ENCODE measurements at places on chromosomes 3 and 15.

GRCh38 chr3:138188013-138188730 lies 1.1 kb downstream of the ARMC8 start:
- DNase-seq: no peak

- DNase-seq: no peak
Observed at GRCh38 chr3:14587740-14588360, 47.7 kb upstream of the GRIP2 start.

- no peak for DNase-seq
Observed at GRCh38 chr3:20023623-20024405, 11.8 kb upstream of the PP2D1 start.

- no peak for DNase-seq
Observed at GRCh38 chr15:80643431-80643951, 51.6 kb upstream of the ABHD17C start.

- DNase-seq: no peak
Observed at GRCh38 chr3:16484216-16484615, 29.3 kb downstream of the RFTN1 start.

DNA sequence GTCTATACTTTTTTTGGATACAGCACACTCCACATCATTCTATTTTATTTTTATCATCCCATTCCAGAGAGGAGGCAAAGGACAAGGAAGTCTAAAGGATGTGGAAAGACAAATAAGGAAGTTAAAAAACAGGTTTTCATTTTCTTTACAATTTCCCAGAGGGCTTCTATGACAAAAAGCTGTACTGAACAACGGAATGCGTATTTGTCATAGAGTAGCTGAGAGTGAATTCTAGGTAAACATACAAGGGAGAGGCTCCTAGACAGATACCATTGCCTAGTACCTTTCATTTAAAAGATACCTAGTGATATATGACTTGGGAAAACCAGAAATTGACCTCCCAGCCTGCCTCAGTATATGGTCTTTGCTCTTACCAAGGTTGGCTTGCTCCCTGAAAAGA lies 341.7 kb downstream of the FHIT start:
- no peak for DNase-seq

DNA sequence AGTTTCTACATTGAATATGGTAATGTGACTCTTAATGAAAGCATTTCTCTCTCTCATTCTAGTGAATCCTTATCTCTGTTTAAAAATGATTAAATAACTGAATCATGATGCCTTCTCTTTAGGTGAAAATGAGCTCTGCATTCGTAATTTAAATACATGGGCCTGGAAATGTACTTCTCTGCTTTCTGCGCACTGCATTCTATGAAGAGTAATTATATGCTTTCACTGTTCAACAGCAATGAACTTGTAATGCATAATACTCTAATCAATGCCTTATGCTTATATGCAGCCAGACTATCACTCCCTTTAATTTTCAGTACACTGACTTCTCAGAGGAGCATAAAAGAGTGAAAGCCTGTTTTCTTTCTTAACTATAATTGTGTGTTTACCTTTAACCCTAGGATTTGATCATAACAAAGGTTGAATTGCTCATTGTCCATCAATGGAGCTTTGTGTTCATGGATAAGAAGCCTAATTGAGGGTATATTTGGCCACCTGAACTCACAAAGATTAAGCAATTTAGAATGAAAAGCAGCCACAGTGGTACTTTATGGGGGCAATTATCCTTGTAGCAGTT lies 330.8 kb upstream of the PDZRN3 start:
- no peak for DNase-seq

DNA sequence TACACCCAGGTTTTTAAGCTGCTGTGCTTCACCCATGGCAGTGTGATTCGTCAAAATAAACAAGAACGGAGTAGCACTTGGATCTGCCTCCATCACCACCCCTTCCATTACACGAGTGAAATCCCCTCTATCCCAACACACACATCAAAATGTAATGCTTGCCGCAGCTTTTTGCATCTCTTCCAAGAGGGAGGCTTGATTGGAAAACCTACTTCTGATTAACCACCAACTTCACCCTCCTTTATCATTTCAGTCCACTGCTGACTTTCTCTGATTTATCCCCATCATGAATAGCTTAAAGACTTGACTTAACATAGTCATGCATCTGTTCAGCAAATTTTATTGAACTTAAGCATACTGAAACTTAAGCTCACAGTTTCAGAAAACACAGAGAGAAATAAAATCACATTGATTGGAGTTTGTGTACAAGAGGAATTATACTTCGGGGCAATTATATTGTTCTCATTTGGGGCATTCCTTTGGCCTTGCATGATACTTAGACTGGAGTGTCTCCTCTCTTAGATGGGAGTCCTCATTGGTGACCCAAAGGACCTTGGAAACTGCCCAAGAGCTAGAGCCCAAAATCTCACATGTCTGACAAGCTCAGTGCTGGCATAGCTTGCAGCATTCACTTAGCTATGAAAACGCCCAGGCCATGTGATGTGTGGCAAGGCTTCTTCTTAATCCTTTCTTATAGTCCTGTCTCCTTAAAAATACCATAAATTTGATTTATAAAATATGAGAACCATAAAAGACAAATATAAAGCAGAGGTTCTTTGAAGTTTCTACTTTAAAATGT lies 124.3 kb upstream of the UMPS start:
- no peak for DNase-seq

- no peak for DNase-seq
Observed at GRCh38 chr3:172076212-172076611, 36.8 kb downstream of the FNDC3B start.

DNA sequence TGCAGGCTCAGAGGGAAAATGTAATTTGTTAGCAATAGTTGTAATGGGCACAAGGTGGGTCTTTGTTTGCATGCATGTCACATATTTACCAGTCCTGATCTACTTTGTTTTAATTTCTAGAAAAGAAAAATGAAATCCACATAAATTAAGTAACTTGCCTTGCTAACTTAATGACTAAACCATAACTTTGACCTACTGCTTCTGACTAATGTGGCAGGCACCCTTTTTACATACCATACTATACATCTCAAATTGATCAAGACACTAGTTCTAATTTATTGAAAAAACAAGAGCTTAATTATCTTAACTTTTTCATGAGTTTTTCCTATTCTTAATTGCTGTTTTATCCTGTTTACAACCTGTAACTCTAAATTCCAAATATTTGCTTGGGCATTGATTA lies 93.2 kb downstream of the ATP11B start:
- no peak for DNase-seq

DNA sequence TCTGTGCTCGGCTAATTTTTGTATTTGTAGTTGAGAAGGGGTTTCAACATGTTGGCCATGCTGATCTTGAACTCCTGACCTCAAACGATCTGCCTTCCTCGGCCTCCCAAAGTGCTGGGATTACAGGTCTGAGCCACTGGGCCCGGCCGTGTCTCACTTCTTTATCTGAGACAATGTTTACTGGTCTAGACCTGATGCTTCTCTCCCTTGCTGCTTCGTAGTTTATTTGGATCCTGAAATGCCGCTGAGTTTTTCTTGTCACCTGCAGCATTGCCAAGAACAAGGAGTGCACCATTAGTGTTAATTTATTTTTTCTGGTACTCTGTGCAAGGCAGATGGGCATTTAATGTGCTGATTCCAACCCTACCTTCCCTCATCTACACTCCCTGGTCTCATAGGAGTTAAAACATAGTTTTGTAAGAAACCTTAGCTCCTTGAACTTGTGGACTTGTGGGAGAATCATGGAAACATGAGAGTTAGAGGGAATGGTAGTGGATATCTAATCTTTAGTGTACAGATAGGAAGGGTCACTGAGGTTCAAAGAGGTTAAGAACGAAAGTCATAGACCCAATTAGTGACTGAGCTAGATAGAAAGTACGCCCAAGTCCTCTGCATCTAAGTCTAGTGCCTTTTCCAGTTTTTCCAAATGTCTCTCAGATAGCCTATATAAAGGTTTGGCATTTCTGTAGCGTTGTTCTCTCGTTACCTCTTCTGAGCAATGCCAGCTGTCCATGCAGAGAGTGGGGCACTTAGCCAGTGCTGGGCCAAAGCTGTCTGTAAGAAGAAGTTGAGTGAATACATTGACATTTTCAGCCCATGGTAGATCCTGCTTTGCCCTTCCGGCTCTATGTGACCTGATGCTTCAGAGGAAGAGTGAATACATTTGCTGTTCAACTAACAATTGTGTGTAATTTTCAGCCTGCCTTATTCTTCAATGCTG lies 244.1 kb downstream of the LPP start:
- DNase-seq: no peak

DNA sequence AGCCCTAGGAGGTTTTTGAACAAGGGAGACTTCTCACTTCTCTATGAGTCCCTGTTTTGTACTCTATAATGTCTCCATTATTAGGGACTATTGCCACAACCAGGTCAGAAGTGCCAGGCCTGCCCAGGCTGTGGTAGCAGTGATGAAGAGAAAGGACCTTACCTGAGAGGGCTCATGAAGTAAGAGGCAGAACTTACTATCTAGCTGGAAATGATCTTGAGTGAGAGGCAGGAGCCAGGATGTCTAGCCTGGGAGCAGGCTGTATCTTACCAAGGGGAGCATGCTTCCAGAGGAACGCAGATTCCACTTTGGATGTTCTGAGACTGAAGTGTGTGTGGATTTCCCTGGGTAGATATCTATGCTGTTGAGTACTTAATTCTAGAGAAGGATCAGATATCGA lies 93.3 kb downstream of the RPL39L start:
- DNase-seq: no peak

DNA sequence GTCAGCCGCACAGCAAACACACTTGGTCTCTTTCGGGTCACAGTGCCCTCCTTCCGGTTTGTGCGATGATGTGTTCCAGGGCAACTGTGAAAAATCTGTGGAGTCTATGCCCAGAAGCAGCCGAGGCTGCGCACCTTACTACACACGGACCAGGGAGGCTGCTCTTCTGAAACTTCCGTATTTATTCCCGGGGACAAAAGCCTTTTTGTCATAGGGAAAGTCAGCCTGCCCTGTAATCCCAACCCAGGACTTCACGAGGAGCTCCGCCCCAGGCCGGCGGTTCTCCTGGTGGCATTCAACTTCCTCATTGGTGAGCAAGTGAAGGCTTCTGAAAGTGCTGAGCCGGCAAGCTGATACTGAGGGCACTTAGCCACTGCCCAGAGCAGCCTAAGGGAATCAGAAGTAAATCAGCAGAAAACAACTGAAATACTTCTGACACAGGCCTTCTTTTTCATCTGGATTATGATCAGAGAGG lies 126.5 kb downstream of the FMN1 start:
- no peak for DNase-seq

- peak; percentile 66 for DNase-seq
Observed at GRCh38 chr3:49929291-49930167, at the start of gene MON1A. Gene MON1A, minus strand, starts transcription at chr3:49929811. Its CDS starts 16,465 bp downstream, at chr3:49913346.

- DNase-seq: no peak
Observed at GRCh38 chr3:115194476-115194875, 47.4 kb upstream of the ZBTB20 start.

DNA sequence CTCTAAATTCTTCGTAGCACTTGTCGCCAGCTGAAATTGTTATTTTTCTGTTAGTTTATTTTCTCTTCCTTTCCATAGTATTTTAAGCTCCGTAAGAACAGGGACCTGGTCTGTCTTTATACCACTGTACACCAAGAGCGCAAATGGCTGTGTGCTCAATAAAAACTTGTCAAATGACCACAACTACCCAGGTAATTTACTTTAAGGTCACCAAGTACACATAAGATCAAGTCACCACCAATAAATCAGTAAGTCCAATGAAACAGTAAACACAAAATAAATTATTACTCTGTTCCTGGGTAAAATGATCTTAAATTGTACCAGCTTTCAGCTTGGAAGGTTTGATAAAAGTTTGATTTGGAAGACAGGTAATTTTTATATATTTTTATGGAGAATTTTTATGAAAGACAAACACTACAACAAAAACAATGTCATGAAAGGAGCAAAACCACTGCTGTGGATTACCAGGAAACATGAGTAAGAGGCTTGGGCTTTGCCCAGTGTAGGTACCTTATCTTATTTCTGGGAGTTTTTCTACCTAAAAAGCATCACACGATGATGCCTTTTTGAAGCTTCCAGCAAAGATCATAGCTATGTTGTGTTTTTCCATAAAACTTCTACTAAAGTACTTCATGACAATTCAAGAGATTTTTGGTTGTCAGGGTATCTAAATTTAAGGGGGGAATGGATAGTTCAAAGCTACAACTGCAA lies 406.8 kb downstream of the SHQ1 start:
- DNase-seq: no peak

DNA sequence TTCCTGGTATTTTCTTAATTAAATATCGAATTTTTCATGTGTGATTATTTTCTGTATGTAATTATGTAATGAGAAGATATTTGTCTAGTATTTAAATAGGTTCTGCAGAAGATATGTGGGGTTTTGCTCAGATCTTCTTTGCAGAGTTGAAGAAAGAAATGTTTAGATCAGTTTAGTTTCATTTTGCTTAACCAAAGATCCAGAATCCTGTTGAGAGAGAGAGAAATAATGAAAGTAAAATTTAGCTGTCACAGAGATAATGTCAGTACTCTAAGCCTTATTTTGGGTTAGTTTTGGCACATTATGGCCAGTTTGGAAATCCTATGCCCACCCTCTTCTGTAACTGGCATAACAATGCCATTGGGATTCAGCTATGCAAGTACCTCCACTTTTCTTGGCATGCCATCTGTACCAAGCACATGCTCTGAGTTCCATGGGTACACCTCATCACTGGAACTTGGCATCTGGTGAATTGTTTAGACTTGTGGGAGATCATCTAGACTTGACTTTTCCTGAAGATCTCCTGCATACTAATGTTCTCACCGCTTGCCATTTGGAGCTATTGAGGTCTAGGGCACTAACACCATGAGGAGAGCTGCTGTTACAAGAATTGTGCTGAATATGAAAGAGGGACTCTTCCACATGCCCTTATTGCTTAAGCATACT lies 30.9 kb downstream of the PLSCR1 start:
- DNase-seq: no peak

GRCh38 chr15:81278306-81279029 lies 45.5 kb downstream of the STARD5 start:
- no peak for DNase-seq

- no peak for DNase-seq
Observed at GRCh38 chr3:95154766-95155165, 1091.9 kb downstream of the NSUN3 start.

GRCh38 chr3:143910756-143911155 lies 60.9 kb upstream of the DIPK2A start:
- no peak for DNase-seq

DNA sequence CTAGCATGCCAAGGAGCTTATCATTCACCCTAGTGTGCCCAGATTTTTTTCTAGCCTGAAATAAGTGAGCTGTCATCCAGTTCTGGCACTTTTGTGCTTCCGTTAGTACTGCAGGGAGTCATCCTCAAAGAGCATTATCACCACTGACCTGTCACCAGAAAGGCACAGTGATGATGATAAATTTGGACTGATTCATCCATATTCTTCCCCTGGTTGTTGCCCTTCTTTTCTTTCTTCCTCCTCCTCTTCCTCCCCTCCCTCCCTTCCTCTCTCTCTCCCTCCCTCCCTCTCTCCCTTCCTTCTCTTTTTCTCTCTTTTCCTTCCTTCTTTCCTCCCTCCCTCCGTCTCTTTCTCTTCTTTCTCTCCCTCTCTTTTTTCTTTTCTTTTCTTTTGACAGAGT lies 21.3 kb downstream of the SLC35G2 start:
- DNase-seq: no peak

Measured in stimulated activated CD8-positive, alpha-beta memory T cell treated with anti-CD3 and anti-CD28 coated beads, Interleukin-7, amount 100 ng/mL, for 1 hour (primary cell).